ENCODE measurements at places on chromosomes 2 and 18. TPM values are rescaled to one million over a fixed set of nuclear protein-coding genes. Genes with fewer than 3 reads are reported as not detected.
A peak's percentile ranks its signal among the peaks of the same experiment; 100 is the strongest.

ALK gene
- polyA plus RNA-seq = 0.60 TPM

TIGD1 gene
- 14.3 TPM for polyA plus RNA-seq

DNA sequence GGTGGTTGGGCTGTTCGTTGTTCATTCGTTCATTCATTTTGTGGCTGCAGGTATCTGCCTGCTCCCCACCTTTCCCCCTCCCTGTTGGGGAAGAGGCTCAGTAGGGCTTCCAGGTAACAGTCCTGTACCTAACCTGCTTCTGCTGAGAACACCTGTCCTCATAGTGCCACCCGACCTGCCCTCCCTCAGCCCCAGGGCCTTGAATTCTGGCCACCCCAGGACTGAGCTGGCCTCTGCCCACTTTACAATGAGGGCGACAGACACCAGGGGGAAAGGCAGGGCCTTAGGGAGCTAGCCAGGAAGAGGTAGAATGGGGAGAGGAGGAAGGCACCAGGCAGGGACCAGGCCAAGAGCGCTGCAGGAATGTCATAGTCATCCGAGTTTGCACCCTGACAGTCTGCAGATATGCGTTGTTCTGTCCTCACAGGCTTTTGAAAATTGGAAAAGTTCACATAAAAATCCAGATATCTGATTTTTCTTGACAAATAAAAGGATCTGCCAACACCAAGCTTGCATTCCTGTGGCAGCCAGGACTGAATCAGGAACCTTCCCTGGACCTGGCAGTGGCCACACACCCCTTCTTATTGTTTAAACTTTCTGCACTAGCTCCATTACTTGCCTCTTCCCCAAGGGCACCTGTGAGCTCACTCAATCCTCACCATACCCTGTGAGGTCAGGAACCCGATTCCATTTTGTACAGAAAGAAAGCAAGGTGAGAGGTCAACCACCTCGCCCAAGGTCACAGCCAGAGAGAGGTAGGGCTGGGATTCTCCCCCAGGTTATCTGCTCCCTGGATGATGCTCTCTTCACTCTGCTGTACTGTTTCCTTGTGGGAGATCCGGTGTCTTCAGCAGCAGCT is 35.3 kb upstream of the MRPL33 start:
- no peak for DNase-seq

- no peak for DNase-seq
These were observed 96.7 kb downstream of the PMAIP1 start for GRCh38 chr18:59996370-59996966.

DNA sequence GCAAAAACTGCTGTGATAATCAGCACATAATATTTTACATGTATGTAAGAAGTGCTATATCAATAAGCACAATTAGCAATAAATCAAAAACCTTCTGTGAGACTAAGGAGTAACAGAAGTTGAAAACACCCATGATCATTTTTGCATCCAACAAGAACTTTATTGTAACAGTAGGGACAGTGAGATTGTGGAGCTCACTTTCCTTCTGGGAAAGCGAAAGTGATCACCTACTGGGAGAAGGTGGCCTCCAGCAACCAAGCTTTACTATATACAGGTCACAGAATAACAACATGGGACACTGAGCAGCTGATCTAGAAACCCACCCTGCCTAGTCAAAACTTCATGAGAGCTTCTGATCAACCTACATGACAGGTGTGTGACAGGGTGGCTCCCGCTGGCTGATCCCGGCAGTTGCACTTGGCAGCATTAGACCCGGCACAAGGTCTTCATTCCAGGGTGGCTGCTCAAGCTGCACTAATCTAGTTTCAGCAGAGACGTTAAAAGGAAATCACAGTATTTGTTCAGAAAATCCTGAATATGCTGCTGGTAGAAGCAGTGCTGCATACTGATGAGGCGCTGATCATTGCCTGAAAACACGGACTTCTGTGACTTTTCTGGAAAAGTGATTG is 63.5 kb upstream of the ARL5A start:
- peak; percentile 9 for DNase-seq

- no peak for DNase-seq
These were observed 856 bp downstream of the FAM228A start for GRCh38 chr2:24175631-24176187.

DNA sequence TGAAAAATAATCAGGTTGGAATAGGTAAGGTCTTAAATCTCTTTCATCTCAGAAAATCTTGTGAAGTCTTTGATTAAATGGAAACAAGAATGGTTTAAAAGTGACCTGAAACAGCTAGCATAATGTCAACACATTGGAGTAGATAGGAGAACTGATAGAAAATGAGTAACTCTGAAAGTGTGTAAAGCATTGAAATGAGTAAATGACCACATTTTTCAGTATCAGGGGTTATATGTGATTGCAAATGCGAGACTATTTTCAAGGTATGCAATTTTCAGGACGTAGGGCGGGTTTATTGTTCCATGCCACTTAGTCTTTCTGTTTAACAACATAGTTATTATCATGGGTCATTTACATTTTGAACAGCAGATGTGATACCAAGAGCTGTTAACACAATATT is 1383.2 kb downstream of the LRP1B start:
- DNase-seq = no peak

GRCh38 chr18:11951390-11951851 is 29.9 kb upstream of the IMPA2 start:
- DNase-seq = no peak

- DNase-seq = no peak
These were observed 307.9 kb downstream of the TXNL1 start for GRCh38 chr18:56330366-56331110.

All from renal cortex interstitium (tissue), 15 donors.